ENCODE measurements at places on chromosomes 6 and 20.

- DNase-seq, result no peak
Observed at GRCh38 chr20:18314786-18315406, 26.6 kb downstream of the ZNF133 start.

DNA sequence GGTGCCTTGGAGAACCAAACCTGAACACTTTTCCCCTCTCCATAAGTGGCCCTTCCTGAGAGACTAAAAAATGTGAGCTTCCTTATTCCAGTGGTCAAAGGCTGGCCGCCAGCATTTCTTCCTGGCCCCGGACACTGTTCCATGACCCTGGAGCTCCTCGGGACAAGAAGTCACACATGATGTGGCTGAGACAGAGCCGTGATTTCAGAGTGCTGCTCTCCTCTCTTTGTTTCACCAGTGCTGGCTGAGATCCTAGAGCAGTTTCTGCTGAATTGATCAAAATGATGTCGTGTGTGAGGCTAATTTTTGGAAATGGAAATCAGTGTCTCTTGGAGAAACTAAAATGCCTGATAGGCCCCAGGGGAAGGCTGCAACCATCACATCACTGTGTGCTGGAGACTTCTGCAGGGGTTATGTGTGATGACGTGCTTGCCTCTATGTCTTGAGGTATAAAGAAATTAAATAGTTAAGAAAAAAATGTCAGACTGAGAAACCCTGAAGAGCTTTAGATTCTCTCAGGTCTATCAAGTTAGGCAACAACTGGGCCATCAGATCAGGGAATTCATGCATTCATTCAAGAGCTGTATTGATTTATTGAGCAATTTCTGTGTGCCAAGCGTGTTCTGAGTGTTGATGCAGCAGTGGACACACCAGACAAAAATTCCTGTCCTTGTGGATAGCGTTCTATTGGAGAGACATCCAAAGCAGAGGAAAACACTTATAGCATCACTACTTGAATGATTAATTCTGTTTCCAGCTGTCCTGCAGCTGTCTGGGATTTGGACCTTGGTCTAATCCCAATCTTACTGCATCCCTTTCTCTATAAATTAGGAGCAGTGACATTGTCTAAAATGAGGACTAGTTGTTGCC lies 72.7 kb upstream of the CCN6 start:
- no peak for DNase-seq

DNA sequence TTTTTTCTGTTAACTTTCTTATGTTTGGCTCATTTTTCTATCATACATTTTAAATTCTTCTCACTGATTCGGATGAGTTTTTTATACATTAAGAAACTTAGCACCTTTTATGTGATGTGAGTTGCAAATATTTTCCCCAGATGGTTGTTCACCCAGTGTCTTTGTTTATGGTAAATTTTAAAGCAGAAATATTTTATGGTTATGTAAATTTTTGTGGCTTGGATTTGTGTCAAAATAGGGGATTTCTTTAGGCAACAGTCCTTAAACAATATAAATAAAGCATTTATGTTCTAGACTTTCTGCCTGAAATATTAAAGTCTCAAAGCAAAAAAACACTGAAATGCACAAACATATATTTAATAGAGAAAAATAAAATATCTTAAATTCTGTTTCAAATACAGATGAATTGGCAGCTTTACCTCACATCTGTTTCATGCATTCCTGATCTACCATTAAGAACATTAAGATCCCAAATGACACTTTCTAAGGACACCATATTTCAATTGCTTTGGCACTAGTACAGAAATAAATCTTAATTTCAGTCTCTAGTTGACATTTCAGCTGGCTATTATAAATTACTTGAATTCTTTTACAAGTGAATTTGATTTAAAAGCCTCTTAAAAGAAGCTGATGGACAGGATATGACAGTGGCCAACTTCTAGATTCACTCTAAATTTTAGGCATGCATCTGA lies 646.6 kb downstream of the HACE1 start:
- DNase-seq, result no peak

DNA sequence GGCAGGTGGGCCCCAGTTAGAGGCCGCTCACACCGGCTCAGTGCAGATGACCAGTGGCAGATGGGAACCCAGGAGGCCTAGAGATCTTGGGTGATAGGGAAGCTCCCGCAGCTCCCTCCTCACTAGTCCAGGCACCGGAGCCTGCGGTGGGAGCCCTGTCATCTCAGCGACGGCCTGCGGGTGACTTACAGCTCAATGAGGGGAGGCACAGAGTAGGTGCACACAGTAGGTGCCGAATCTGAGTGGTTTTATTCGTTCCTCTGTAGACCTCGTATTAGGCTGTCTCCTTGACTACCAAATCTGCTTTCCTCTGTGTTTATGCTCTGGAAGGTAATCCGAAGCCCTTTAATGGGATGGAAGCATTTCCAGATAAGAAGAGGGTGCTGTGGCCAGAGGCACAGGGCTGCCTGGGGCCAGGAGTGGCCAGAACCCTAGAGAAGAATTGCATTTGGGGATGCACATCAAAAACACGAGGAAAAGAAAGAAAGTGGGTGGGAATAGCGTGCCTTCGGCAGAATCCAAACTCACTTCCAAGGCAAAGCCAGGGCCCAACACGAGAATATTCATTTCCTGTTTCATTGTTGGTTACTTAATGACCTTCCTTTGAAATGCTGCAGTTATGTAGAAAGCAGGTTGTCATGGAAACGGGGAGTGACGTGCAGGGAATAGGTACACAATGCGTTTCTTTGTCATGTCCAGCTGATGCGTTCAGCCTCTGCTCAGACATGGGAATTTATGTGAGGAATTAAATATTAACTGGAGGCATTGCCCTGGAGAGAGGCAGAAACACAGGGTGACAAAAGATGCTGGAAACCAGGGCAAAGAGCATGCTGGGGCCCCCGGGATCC lies 24.7 kb downstream of the MYT1 start:
- no peak for DNase-seq

- no peak for DNase-seq
Observed at GRCh38 chr6:47404435-47404834, 73.2 kb upstream of the CD2AP start.

GRCh38 chr6:141326426-141326825 lies 806.3 kb upstream of the GJE1 start:
- no peak for DNase-seq

- no peak for DNase-seq
Observed at GRCh38 chr6:22476811-22477390, 92.5 kb upstream of the HDGFL1 start.

DNA sequence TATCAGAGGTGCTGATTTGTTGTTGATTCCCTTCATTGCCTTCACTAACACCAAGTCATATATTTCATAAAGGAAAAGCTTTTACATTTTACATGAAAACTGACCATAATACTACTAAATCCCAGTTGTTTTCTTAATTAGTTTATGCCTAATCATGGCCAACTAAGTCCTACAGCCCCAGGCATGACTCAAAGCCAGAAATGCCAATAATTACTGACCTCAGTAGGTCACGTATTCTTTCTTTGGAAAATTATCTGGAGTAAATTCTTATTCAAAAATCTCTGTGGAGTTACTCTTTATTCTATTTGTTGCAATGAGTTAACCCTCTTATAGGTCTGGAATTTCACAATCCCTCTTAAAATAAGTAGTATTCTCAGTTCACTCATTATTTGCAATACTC lies 13.5 kb upstream of the MYB start:
- no peak for DNase-seq

DNA sequence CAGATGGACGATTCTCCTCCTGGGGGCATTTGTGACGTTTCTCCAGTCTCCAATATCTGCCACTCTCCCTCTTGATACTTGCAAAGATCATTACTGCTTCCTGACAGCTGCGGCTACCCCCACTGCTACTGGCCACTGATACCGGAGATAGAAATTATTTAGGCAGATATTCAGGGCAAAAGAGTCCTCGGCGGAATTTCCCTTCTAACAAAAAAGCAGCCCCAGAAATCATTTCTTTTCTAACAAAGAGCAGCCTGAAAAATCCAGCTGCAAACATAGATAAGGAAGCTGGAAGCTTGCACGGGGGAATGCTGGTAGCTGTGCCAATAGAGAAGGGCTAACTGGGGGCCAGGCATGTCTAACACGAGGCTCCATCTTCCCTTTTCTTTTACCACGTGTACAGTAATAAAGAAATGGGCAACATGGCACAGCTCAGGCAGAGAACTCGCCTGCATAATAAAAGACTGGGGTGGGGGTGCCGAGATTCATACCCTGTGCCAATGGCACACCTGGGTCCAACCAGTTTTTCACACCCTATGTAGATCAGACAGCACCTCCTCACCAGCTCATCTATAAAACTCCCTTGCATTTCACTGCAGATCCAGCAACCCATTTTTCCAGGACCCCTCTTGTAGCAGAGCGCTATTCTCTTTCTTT lies 6.1 kb downstream of the TP53RK start:
- no peak for DNase-seq

Data from NCI-H1105 (cell line).